Right hindlimb (tissue), 1 donor: ENCODE measurements at places on chromosomes 6 and 20.
A peak's percentile ranks its signal among the peaks of the same experiment; 100 is the strongest.

DNA sequence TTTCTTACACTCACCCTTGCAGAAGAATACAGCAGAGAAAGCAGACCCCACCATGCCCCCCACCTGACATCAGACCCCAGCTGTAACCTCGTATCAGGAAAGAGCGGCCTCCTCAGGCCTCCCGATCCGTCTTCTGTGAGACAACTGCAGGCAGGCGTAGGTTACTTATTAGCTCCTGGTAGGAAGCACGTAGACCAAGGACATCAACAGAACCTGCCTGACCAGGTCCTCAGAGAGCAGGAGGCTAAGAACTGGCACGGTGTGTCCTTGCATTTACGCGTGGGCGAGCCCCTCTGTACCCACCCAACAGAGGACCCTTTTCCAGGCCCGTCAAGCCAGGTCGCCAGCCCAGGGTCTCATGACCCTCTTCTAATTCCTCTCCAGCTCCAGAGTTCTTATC lies 51.0 kb downstream of the ABHD12 start:
- no peak for DNase-seq

DNA sequence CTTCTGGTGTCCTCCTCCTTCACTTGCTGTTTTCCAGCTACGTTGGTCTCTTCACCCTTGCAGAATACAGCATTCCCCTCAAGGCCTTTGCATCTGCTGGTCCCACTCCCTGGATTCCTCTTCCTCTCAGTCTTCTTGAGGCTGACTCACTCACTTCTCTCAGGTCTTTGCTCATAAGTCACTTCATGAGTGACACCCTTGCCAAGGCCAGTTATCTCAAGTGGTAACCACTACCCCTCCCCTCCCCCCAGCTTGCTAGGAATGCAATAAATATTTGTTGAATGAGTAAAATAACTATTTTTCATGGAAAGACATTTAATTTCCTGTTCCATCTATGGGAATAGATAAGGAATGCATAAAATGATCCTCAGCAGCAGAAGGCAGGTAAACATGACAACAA lies 131.7 kb downstream of the PLCB4 start:
- no peak for DNase-seq

GRCh38 chr6:74044417-74045096 lies 348.6 kb downstream of the CD109 start:
- no peak for DNase-seq

DNA sequence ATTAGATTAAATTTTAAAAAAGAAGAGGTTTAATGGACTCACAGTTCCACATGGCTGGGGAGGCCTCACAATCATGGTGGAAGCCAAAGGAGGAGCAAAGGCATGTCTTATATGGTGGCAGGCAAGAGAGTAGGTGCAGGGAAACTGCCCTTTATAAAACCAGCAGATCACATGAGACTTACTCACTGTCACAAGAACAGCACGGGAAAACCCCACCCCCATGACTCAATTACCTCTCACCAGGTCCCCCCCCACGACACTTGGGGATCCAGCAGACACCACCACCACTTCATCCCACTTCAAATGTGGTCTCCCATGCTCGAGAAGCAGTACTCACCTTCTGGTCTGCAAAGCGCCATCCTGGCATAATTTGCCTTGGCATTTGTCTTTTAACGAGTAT lies 24.6 kb downstream of the MTFR2 start:
- no peak for DNase-seq

- DNase-seq, result peak; percentile 84
Measured at GRCh38 chr20:63957004-63957689, 931 bp upstream of the UCKL1 start.

DNA sequence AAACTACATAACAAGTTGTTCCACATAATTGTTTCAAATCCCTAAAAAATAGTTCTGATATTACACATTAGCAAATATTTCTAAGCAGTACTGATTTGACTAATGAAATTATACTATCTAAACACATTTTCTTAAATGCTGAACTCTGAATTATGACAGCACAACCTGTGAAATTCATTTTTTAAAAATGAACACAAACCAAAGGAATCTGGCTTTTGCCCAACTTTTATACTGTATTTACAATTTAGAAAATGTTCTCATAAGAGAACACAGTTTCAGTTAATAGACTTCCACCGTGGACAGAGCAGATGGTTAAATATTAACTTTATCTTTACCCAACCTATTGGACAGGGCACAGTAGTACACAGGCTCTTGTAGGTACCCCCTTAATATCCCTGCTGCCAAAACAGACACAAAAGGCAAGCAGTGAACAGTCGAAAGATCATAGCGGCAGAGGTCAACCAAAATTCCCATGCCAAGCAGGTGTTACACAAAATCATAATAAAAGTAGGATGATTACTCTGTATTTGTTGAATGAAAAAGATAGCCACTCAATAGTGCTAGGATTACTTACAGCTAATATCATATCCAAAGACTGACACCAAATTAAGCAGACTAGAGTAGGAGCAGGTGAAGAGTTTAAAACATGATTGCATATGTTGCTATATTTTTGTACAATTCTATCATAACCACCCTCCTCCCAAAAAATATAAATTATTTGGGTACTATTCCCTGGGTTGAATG lies 122.5 kb downstream of the RNGTT start:
- DNase-seq, result no peak

DNA sequence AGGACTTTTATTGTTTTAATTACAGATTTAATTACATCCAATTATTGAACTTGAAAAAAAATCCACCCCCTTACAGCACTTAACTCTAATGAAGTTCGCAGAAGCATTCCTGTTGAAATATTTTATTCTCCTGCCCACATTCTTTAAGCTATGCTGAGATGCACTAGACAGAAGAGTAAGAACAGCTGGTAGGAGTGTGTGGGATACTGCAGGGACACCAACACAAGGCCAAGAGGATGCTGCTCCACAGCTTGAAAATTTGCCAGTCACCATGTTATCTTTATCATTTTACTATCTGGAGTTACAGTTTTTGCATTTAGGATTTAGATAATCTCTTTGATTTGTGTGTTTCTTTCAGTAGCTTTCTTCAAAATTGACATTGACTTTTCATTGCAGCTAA lies 180.7 kb downstream of the EPHA7 start:
- no peak for DNase-seq

GRCh38 chr6:41049955-41050354 lies 3.0 kb upstream of the APOBEC2 start:
- no peak for DNase-seq

DNA sequence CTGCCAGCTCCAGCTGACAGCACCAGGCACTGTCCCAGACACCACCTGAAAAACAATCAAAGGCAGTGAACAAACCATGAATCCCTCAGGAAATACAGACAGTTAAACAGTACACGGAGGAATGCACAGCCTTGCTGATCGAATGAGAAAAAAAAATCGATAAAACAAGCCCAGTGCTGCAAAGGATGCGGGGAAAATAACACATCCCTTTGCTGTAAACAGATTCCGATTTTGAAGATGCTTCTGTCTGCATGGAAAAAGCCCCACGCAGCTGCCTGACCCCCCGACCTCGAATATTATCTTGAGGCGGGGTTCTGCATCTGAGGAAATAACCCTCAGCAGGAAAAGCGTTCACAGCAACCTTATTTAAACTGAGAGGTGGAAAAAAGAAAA lies 43.9 kb downstream of the RBM38 start:
- no peak for DNase-seq

GRCh38 chr20:24283186-24283585 lies 186.2 kb upstream of the SYNDIG1 start:
- no peak for DNase-seq

GRCh38 chr6:72720464-72720863 lies 98.6 kb downstream of the KCNQ5 start:
- no peak for DNase-seq

DNA sequence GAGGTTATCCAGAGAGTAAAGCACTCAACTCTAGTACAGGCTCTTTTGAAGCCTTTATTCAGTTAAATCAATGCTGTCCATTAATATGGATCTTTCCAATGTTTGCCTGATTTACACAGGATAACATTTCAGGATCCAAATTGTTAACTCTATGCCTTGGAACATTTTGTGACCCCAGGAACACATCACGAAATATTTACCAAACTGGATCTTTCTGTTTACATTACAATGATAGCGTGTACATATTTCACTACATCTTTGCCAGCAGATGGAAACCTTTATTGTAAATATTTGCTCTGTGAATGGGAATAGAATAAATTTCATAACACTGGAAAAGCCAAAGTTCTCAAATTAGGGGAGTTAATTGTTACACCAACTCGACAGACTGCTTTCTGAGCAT lies 23.5 kb downstream of the BPIFA2 start:
- no peak for DNase-seq

DNA sequence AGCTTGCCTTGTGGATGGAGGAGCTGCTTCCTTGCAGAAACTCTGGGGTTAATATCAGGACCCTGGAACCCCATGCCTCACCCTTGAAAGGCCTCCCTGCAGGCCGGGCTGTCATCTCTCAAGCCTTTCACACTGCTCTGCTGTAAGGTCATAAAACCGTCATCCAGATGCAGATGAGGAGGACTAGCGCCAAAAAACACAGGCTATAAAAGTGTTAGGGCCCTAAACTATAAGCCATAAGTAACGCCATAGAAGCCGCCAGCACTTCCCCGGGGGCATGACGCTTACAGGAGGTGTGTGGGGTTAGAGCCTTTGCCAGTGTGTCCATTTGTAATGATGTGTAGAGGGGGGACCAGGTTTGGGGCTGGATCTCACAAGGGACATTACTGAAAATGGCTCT lies 47.6 kb downstream of the CDH4 start:
- DNase-seq, result peak; percentile 47

GRCh38 chr6:66731310-66731709 lies 1024.3 kb upstream of the EYS start:
- DNase-seq, result no peak

GRCh38 chr6:46454691-46455090 lies 36.6 kb downstream of the RCAN2 start:
- no peak for DNase-seq
